ENCODE measurements at places on chromosomes 5 and 9.

DNA sequence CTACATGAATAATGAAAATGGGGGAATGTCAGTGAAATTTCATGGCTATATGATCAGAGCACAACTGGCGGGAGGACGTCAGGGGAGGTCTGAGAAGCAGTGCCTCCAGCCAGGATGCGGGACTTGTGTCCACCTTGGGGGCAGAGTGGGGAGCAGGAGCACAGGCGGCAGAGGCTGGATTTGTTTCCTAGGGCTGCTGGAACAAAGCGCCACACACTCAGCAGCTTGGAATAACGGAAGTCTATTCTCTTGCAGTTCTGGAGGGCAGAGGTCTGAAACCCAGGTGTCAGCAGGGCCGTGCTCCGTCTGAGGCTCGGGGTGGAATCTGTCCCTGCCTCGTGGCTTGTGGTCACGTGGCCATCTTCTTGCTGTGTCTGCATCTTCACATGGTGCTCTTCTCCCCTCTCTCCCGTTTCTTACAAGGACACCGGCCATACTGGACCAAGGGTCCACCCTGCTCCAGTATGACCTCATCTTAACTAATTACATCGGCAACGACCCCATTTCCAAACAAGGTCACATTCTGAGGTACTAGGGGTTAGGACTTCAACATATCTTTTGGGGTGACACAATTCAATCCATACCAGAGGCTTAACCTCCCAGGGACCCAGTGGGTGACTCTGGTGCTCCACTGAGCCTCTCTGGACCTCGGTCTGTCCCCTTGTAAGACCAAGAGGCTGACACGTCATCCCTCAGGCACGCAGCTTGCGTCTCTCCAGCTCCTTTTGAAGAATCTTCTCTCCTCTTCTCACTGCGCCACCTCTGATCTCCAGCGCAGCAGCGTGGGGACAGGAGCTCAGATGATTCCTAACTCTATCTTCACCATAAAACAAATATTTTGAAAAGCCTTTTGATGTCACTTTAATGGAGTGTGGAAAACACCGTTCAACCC is 202.5 kb downstream of the CDK5RAP2 start:
- DNase-seq, result no peak

GRCh38 chr5:37841203-37841602 is 1.4 kb upstream of the GDNF start:
- DNase-seq, result no peak

DNA sequence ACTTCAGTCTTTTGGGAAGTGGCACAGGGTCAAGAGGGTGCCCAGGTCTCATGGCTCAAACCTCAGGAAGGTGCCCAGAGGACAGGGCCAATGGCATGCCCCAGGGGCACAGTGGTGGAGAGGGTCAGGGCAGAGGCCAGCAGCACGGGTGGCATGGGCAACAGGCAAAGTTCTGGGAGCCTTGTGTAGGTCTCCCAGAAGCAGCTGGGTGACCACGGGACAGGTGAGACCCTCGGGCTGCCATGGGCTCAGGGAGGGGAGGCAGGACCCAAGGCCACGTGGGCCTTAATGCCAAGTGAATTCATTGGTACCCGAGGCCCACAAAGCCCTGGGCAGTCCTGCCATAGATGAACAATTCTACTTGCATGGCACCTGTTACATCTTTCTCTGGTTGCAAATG is 72.4 kb upstream of the ADAMTS2 start:
- no peak for DNase-seq

DNA sequence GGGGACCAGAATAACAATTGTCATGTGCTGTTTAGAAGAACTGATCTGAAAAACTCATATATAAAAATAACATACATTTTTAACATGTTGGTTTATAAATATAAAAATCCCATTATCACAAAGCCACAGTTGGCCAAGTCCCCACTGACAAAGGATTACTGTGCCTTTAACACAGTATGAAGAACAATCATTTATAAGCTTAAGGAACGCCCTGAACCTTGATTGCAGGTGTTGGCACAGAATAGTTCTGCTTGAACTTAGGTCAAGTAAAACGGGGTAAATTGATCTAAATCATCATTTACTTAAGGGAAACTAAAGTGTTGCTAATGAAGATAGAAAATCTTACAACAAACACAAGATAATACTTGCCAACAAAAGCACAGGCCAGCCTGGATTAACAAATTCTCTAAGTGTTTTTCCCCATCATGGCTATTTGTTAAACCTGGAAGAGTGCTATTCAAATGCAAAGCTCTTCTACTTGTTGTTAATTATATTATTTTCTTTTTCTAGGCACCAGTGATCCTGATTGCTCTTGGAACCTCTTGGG is 46.1 kb downstream of the ASTN2 start:
- no peak for DNase-seq

DNA sequence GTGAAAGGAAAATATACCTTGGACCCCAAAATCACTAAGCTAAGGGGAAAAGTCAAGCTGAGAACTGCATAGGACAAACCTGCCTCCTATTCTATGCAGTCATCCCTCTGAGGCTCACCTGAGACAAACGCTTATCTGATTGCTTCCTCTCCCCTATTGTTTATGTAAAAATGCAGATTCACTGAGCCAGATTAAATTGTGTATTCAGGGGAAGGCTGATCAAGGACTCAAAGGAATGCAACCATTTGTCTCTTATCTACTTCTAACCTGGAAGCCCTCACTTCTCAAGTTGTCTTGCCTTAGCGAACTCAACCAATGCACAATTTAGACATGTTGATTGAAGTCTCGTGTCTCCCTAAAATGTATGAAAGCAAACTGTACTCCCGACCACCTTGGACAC is 13.3 kb downstream of the SPARC start:
- no peak for DNase-seq

- DNase-seq, result no peak
Observed at GRCh38 chr5:157652377-157652692, at the start of gene SOX30. TSS of gene SOX30 (minus strand) at chr5:157652438. CDS start at chr5:157652078, 360 bp downstream.

DNA sequence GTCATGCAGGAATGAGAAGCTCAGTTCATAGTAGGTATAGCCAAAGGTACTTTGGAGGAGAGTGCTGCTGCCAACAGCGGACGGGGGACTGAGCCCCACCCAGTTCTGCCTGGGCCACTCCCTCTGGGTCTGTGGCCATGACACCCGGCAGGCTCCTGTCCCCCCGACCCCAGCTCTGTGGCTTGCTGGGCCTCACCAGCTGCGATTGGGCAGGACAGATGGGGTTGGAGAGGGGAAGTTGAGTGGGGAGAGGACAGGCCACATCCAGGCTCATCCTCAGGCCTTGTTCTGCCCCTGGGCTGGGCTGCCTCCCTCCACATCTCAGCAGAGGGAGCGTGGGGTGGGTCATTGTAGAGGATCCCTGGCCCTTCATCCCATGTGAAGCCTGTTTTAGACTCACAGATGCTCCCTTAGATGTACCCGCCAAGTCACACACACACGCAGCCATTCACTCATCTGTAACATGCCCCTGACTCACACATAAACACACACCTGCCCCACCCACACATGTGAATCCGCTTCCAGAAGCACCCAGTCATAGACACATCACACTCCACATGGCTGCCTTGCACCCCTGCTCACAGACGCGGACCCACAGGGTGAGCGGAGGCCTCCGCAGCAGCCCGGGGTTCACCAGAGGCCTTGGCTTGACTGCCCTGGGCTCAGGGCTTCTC is 48.8 kb downstream of the NTNG2 start:
- DNase-seq, result no peak

- no peak for DNase-seq
Observed at GRCh38 chr9:11676821-11677220, 1016.4 kb upstream of the TYRP1 start.

DNA sequence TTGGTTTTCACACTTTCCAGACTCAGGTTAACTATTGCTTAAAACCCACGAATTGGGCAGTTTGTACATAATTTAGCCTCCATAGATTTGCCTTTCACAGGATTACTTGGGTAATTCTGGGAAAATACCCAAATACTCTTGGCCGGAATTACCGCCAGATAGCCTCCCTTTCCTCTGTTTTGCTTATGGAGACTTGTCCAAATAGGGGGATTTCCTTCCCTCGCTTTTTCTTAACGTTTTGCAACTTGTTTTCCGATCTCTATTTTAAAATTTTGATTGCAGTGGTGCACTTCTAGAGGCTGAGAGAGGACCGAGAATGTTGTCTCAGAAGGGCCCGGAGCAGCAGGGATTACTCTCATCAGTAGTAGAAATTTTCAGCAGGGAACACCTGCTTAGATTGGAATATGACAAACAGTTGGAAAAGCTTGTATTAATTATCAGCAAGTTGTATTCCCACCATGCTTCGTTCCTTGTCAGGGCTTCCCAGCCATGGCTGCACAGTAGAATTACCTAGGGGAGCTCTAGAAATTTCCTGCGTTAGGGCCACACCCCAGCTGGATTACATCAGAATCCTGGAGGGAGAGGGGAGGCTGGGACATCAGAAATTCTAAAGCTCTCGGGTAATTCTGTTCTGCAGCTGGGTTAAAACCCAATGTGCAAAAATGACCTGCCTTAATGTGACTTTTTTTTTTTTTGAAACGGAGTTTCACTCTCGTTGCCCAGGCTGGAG is 329.1 kb downstream of the SH3GL2 start:
- DNase-seq, result no peak

DNA sequence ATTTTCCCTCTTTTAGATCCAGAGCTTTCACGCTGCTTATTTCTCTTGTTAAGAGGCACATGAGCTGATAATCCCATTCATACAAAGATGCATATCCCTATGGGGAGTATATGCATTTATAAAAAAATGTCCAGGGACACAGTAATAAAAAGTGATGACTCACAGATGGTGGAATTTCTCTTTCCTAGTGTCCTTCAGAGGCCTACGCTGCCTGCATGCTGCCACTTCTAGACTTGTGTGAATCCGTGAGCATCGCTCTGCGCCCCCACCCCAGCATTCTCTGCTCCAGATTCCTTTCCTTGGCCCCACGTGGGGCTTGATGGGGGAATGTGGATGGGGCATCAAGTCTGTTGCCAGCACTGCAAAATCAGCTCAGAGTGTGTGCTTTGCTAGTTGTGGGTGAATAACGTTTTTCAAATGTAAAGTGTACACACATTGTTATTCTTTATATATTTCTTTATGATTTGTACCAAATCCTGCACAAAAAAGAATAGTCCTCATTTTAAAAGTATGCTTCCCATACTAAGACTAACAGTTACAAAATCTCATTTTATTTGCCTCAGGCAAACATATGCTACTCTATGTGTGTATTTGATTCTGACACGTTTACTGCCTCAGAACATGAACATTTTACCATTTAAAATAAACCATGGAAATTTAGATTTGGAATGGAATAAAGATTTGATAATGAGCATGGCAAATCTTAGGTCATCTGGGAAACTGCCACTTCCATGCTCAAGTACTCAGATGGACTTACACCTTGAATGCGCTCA is 22.4 kb upstream of the RASGRF2 start:
- no peak for DNase-seq

DNA sequence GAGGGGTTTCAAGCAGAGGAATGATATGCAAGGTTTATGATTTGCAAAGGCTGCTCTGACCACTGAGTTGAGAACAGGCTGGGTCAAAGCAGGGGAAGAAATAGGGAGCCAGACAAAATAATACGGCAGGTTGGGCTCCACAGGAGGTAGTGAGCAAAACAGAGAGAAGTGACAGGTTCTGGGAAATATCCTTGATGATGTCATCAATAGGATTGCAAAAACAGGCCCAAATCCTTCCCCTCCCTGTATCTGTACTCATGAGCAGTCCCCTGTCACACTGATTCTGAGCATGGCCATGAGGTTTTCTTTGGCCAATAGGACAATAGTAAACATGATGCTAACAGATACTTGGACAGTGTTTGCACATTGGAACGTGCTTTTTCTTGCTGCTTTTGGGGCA is 471.8 kb upstream of the BRINP1 start:
- no peak for DNase-seq

DNA sequence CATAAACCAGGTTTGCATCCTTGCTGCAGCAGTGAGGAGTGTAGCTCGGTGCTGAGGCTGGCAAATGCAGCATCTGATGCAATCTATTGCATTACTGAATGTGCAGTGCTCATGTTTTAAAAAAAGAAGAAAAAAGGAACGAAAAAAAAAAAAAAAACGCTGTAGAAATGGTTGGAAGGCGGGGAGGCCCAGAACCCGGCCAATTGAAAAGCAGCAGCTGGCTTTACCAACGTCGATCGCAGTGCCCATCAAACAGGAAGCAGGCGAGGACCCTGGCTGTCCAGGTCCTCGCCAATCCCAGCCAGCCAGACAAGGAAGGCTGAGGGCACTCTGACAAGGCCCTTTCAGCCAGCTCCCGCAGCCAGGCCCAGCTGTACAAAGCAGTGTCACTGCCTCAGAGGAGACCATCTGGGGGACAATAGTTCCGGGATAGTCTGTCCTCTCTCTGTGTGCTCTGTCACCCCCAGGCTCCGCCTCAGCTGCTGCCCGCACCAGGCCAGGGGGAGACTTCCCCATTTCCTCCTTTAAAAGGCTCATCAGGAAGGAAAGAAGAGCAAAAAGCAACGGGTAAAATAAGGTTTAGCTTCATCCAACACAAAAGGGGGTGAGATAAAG is 21.8 kb upstream of the CPEB4 start:
- no peak for DNase-seq

DNA sequence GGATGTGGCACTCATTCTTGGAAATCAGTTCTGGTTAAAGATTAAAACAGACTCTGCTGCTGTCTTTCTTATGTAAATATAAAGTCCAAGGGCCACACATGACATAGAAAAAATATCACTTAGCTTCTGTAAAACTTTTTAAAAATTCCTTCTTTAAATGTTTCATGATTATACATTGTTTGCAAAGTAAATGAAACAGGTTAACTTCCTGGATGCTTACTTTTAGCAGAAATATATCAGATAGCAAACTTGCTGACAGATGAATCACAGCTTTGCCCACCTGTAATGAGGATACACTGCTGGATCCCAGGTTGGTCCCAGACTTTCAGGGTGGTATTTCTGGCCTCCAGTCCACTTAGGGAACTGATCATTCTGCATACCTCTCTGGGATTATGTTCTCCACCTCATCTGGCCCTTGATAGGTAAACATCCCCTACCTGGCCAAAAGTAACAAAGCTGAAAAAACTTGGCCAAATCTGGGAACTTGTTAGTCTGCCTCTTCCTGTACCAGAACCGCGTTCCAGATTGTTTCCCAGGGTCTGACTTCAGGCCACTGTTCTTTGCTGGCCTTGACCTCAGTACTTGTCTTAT is 340.5 kb downstream of the ADGRV1 start:
- no peak for DNase-seq

GRCh38 chr9:35906923-35907699 is 1.1 kb downstream of the HRCT1 start:
- peak; percentile 79 for DNase-seq

GRCh38 chr9:68847765-68848164 is 142.7 kb downstream of the PIP5K1B start:
- no peak for DNase-seq

DNA sequence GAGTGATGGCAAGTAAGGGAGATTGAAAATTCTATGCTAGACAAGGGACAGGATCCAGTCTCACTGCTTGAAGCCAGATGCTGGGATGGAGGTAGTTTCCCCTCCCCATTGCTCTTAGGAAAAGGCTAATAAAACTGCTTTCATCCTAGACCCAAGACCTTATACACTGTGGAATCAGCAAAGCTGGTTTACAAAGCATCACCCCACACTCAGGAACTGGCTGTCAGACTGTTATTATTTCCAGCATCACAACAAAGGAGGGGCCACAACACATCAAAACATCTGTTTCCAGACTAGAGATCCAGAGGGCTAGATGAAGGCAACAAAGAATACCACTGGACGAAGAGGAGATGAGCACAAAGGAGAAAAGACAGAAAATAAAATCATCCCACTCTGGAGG is 364.6 kb upstream of the PTGER4 start:
- DNase-seq, result no peak
